Common myeloid progenitor, CD34-positive (primary cell): ENCODE measurements at places on chromosomes 2 and 18.

GRCh38 chr18:7082671-7083070 lies 34.9 kb downstream of the LAMA1 start:
- H3K27ac ChIP-seq: no peak overlapping the region
- no peaks in the 10 kb centered on the region for H3K4me1 ChIP-seq
- H3K4me3 ChIP-seq: no peak overlapping the region
- no peak for DNase-seq
- no peaks in the 10 kb centered on the region for H3K36me3 ChIP-seq

GRCh38 chr2:105741174-105741573 lies 3.5 kb upstream of the NCK2 start:
- H3K27me3 ChIP-seq: no peaks in the 10 kb centered on the region
- H3K4me3 ChIP-seq: no peak overlapping the region
- peaks cover 23% of the 10 kb centered on the region for H3K4me1 ChIP-seq
- no peak for DNase-seq

DNA sequence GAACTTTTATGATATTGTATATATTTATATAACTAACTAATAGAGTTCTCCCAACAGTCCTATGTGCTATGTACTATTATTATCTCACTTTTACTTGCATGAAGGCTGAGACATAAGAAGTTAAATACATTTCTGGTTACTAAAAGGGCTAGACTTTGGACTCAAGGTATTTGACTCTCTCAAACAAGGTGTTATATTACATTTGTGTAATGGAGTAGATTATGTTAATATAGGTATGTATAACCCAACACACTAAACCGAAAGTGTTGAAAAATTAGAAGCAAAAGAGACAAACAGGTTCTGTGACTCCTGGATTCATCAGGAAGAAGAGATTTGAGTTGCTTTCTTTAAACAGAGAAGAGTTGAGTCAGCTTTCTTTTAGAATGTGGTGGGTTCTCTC lies 733.6 kb upstream of the ZEB2 start:
- DNase-seq: no peak
- no peak overlapping the region for H3K27ac ChIP-seq
- no peak overlapping the region for H3K4me3 ChIP-seq
- no peaks in the 10 kb centered on the region for H3K36me3 ChIP-seq
- H3K4me1 ChIP-seq: no peaks in the 10 kb centered on the region

DNA sequence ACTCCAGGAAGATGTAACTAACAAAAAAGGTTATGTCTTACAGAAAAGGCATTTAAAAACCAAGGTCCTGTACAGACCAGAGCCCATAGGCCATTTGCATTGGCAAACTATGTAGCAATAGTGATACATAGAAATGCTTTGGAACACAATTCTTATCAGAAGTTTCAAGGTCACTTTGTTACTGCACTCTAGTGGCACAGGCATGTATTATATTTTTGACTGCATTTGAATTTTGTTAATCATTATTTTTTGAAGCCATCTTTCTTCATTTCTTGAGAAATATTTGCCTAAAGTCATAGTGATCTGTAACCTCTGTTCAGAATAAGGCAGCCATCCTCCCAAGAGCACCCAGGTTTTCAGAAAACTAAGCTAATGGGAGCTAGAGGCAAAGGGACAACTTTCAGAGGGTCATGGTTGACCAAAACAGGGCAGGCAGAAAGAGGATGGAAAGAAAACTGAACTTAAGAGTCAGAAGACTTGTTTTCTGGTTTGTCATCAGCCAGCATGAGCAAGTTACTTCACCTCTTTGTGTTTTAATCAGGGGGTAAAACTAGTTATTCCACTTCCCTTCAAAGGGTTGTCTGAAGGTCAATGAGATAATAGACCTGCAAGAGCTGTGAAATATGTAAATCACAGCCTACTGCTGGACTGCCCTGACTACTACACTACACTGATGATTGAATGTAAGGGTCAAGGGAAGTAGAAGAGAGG lies 41.5 kb downstream of the SLC38A11 start:
- no peak overlapping the region for H3K4me3 ChIP-seq
- peak; percentile 70 for DNase-seq
- H3K36me3 ChIP-seq: no peaks in the 10 kb centered on the region
- peaks cover 56% of the 10 kb centered on the region for H3K4me1 ChIP-seq
- H3K27me3 ChIP-seq: no peaks in the 10 kb centered on the region
- no peak overlapping the region for H3K27ac ChIP-seq

DNA sequence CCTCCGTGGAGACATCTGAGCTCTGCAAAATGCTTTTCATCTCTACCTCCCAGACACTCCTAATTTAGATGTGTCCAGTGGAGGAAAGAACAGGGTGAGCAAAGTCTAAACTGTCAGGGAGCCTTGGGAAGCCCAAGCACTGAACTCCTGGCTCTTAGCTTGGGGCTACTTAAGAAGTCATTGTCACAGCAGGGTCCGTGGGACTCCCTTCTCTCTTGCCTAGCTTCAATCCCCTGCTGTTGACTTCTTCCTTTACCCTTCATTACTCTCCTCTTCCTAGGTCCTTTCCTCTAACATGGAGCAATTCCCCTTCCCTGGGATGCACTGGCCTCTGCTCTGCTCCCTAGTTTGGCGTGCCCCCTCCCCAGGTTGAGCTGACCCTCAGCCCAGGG lies 3.4 kb downstream of the OSR1 start:
- H3K27ac ChIP-seq: no peak overlapping the region
- H3K4me1 ChIP-seq: no peaks in the 10 kb centered on the region
- H3K36me3 ChIP-seq: no peaks in the 10 kb centered on the region
- H3K27me3 ChIP-seq: peaks cover 58% of the 10 kb centered on the region
- no peak overlapping the region for H3K4me3 ChIP-seq

GRCh38 chr2:144559681-144560080 lies 39.8 kb upstream of the ZEB2 start:
- H3K27ac ChIP-seq: peak overlapping the region; percentile 16
- no peak overlapping the region for H3K4me3 ChIP-seq
- H3K4me1 ChIP-seq: peaks cover 4% of the 10 kb centered on the region
- DNase-seq: no peak

DNA sequence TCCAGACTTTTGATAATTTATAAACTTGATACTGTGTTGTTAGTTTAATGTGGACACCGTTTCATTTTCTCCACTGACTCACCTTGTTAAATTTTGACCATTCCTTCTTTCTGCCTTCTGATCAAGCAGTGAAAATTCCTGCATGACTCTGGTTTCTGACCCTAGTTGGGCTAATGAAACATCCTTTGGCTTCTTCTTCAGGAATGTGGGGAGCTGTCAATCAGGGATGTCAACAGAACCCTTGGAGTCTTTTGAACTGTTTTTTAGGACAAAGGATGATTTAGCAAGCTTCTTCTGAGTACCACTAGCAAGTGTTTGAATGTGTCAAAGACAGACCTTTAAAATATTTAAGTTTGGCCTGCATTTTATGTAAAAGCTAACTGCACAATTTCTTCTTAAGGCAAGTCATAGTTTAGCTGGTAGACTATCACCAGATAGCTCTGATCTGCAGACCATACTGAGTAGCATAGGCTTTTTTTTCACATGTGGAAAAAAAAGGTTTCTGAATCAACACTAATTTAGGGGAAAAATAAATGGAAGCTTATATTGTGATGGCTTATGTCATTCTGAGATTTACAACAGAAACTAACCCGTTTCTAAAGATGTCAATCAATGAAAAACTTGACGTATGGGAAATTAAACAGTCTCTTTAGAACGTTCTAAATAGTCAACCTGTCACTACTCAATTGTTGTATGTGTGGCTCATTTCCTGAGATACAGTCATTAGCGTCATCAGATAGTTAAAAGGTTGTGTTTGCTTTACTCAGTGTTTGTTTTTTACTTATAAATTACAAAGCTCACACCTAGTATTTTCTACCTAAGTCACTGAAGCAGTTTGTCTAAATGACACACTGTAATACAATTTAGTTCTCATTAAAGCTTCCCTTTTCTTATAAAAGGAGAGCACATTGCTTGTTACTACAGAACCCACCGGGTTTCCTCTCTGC lies 311.4 kb downstream of the PTPRM start:
- H3K4me3 ChIP-seq: no peak overlapping the region
- no peak overlapping the region for H3K27ac ChIP-seq
- H3K4me1 ChIP-seq: no peaks in the 10 kb centered on the region
- no peaks in the 10 kb centered on the region for H3K27me3 ChIP-seq
- no peaks in the 10 kb centered on the region for H3K36me3 ChIP-seq

DNA sequence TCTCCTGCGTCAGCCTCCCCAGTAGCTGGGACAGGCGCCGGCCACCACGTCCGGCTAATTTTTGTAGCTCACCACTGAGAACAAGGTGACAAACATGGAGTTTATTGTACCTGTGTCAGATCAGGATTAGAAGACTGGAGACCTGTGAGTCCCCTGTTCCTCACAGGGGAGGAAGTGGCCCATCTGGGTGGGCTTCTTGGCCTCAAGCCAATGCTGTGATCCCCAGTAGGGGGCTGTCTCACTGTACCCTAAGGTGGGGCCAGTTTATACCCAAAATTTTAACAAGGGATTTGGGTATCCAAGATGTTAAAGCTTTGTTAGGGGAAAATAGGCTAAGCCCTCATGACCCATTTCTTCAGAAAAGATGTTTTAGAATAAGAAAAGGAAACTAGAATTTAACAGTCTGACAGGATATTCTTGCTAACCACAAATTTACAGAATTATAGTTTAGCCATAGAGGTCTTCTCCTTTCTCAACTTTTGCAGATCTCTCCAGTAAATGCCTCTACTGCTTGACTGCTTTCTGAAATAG lies 16.3 kb downstream of the PCBP1 start:
- no peaks in the 10 kb centered on the region for H3K27me3 ChIP-seq
- no peak overlapping the region for H3K4me3 ChIP-seq
- H3K36me3 ChIP-seq: no peaks in the 10 kb centered on the region
- peaks cover 21% of the 10 kb centered on the region for H3K4me1 ChIP-seq
- DNase-seq: peak; percentile 64
- H3K27ac ChIP-seq: peak overlapping the region; percentile 76

DNA sequence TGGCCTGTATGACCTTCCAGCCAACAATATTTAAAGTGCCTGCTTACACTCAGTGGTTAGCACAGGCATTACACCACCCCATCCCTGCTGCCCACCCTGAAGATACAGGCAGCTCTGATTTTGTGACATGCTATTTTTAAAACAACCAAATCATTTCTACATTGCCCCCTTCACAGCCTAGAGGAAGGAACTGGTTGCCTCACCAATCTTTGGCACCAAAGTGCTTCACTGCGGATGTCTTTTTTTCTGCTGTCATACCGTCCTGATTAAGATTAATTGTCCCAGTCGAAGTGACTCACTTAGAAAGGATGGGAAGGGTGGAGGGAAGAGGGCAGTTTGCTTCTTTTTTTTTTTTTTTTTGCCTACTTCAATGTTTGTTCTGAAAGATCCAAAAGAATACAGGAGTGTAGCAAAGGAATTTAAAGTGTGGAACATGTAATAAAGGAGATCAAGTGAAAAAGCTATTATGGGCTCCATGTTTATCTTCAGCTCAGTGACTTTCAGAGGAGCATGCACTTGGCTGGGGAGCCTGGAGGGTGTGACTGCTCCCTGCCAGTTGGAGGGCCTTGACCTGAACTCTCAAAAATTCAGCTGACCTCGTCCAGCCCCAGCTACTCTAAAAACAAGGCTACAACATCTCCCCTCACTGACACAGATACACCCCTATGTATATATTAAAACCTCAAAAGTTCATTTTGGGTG lies 501.1 kb upstream of the TNP1 start:
- DNase-seq: peak; percentile 72
- no peak overlapping the region for H3K4me3 ChIP-seq
- H3K27ac ChIP-seq: no peak overlapping the region
- peaks cover 22% of the 10 kb centered on the region for H3K4me1 ChIP-seq
- H3K27me3 ChIP-seq: no peaks in the 10 kb centered on the region
- no peaks in the 10 kb centered on the region for H3K36me3 ChIP-seq

DNA sequence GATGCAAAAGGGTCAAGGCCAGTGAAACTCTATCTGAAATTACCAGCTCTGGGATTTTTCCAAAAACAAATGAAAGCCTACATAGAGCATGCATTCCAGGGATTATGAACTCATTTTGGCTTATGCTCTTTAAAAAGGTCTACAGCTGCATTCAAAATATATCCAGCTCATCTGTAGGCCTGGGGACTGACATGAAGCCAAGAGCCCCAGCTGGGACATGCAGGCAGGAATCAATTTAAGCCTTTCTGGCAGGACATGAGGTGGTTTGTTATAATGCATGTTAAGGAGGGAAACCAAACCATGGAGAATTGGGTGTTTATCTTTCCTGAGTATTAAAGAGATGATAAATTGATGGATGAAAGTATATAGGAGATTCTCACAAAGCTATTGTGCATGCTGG lies 164.5 kb downstream of the RBM43 start:
- no peaks in the 10 kb centered on the region for H3K27me3 ChIP-seq
- no peak overlapping the region for H3K4me3 ChIP-seq

GRCh38 chr2:234290671-234291070 lies 206.2 kb downstream of the ARL4C start:
- peak; percentile 98 for DNase-seq
- H3K36me3 ChIP-seq: no peaks in the 10 kb centered on the region
- no peak overlapping the region for H3K4me3 ChIP-seq
- peak overlapping the region; percentile 67 for H3K27ac ChIP-seq
- H3K4me1 ChIP-seq: peaks cover 37% of the 10 kb centered on the region

- no peak for DNase-seq
- H3K4me1 ChIP-seq: no peaks in the 10 kb centered on the region
- no peaks in the 10 kb centered on the region for H3K27me3 ChIP-seq
- no peak overlapping the region for H3K4me3 ChIP-seq
- H3K36me3 ChIP-seq: peaks cover 6% of the 10 kb centered on the region
Measured at GRCh38 chr18:24228667-24229041, 89.8 kb downstream of the CABYR start.

DNA sequence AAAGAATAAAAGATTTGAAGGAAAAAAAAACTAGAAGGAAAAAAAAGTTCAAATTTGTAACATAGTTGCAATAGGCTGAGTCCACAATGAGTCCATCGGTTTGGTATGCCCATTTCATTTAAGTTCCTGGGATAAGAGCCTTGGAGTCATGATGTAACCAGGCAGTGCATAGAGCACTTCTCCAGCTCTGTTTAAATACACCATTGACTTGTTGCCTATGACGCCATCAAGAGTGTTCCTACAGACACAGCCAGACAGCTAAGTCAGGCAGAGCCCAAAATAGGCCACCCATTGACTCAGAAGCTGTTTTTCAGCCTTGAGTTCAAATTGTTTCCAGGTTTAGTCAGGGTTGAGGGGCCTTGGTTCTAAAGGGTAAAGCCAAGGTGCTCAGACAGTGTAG lies 44.9 kb downstream of the SOCS6 start:
- DNase-seq: no peak
- no peak overlapping the region for H3K4me3 ChIP-seq
- H3K36me3 ChIP-seq: peaks cover 12% of the 10 kb centered on the region
- H3K27me3 ChIP-seq: no peaks in the 10 kb centered on the region

GRCh38 chr2:169393068-169393590 lies 30.8 kb upstream of the LRP2 start:
- H3K4me3 ChIP-seq: no peak overlapping the region
- no peak for DNase-seq
- H3K27ac ChIP-seq: no peak overlapping the region
- H3K27me3 ChIP-seq: no peaks in the 10 kb centered on the region
- no peaks in the 10 kb centered on the region for H3K36me3 ChIP-seq
- H3K4me1 ChIP-seq: no peaks in the 10 kb centered on the region
